ENCODE measurements at places on chromosomes 4 and X. TPM values are rescaled to one million over a fixed set of nuclear protein-coding genes. Genes with fewer than 3 reads are reported as not detected.

CHRDL1 gene
- polyA plus RNA-seq = 4.1 TPM

LONRF3 gene
- 0.45 TPM for polyA plus RNA-seq

ABCG2 gene
- polyA plus RNA-seq = 0.16 TPM

FRAS1 gene
- polyA plus RNA-seq = 0.15 TPM

KCND1 gene
- polyA plus RNA-seq = 2.3 TPM

RBM10 gene
- 21.6 TPM for polyA plus RNA-seq
